CD14-positive monocyte (primary cell): ENCODE measurements at places on chromosomes 5 and 9.

DNA sequence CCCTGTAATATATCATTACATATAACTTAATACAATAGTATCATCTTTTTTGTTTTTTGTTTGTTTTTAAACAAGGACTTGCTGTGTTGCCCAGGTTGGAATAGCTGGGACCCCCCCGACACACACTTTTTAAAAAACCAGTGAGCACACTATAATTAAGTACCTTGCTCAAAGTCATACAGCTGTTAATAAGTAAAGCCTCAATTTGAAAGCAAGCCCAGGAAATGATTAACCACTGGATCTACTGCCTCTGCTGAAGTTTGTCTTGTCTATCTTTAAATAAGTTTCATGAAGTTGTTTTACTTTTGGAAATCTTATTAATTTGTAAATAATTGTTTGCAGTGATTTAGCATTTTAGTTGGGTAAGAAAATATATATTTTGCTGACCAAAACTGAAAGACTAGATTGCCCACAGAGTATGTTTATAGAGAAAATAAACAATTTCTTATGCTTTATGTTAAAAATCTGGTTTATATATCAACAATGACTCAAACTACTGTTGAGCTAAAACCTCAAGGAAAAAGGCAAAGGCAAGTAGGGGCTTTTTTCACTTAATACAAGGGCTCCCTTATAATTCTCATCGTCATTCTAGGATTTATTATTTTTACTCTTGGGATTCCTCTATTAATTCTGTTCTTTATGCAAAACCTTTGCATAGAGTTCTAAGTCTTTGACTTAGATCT, 5.8 kb upstream of the CARNMT1 start:
- DNase-seq: no peak

- DNase-seq: no peak
Observed at GRCh38 chr5:147504011-147504410, 5.9 kb downstream of the DPYSL3 start.

DNA sequence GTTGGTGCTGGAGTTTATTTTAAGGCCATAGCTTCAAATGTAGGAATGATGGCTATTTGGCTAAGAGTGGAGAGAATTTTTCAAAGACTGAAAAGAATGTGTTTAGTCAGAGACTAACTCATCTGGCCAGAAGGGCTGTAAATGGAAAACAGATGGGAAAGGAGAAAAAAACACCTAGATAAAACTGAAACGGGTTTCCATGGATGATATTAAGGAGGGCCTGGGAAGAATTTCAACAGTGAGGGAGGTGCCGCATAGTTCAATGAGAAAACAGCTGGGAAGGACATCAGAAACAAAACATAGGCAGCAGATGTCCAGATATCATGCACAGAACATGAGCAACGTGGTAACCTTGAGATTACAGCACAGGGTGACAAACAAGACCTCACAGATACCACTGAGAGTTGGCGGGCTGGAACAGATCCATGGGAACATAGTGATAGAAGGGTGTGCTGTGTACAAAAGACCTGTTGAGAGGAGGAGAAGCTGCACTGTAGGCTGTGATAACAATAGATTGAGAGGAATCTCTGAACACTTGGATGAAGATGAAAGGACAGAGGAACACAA, 31.2 kb upstream of the RAD23B start:
- DNase-seq: no peak

DNA sequence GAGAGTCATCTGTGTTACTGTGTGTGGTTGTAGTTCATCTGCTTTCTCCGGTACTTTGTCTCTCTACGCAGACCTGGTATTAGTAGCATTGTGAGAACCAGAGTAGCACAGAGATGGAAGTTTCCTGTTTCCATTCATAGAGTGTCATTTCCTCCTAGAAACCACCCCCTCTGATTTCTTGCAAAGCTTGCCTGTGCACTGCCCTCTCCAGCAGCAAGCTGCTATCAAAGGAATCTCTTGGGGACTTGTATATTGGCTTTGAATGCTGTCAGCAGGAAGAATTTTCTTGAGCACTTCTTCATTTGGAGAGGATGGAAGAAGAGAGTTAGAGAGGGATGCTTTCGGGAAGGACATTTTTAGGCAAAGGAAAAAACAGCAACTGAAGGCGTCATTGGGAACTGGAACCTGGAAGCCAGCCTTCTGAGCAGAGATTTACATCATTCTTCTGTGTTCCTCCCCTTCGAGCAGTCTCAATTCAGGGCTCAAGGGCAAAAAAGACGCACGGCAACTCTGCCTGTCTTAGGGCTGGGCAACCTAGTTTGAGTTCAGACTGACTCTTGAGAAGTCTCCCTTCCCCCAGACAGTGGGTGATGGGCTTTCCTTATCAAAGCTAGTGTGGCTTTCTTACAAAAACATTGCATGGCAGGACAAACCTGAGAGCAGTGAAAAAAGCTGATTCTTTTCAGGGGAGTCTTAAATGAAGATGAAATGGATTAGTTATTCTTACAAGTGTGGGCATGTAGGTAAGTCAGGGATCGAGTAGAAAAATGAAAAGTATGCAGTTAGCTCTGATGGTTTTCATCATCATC, 226.3 kb downstream of the AOPEP start:
- no peak for DNase-seq

DNA sequence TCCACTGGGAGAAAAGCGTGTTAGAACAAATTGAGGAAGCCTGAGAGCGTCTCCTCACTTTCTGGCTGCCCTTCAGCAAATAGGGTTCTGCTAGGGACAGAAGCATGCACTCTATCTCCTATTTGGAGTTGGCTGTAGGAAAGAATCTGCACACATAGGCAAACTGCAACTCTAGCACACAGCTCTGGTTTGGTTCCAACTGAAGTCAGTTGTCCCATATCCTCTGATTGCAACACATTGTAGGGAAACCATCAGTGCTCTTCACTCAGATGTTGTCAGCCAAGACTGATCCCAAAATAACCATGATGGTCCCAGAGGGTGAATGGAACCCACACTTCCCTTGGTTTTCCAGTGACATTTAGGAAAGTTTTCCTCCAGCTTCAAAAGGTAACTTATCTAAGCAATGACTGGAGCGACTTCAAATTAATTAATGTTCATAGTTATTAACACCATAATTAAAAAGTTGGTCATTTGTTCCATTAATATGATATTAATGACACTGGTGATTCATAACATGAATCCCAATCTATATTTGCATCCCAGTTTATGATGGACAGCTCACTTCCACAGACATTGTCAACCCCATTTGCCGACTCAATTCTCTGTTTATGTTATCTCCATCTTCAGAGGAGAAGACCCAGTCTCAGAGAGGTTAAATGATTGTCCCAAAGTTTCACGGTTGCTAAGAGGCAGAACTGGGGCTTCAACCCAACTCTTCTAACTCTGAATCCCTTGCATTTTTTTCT, 136.7 kb upstream of the ZNF462 start:
- DNase-seq: no peak
